ENCODE measurements at places on chromosomes 5 and 9.
A peak's percentile ranks its signal among the peaks of the same experiment; 100 is the strongest.

DNA sequence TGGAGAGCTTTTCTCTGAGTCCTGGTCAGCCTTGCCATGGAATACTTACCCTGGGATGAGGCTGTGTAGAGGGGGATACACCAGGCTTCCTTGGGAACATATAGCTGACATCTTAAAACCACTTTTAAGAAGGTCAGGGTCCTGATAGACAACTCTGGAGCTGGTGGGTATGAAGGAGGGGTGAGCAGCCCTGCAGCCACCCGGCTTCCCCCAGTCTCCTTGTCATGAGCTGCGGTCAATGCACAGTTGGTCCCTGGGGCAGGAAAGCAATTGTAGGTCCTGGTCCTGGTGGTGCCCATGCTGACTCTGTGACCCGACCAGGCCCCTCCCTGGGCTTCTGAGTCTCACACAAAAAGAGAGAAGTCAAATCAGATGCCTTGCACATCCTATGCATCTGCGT lies 63.6 kb downstream of the MRPL36 start:
- DNase-seq: peak; percentile 8

- DNase-seq: no peak
Measured at GRCh38 chr5:68318955-68319705, 103.6 kb downstream of the PIK3R1 start.

DNA sequence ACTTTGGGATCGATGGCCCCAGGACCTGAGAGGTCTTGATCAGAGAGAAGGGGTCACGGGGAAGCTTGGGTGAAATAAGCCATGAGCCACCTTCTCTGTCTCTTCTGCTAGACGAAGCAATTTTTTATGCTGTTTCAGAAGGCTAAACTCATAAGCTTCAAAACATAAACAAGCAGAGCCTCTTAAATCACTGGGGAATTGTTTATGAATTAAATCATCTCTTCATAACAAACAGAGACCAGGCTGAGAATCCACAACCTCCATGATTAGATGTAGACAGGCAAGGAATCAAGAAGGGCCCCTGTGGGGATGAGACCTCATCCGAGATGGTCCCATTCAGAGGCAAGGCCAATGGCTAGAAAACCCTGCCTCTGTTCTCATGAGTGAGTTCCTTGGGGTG lies 21.7 kb upstream of the TCOF1 start:
- DNase-seq: no peak

DNA sequence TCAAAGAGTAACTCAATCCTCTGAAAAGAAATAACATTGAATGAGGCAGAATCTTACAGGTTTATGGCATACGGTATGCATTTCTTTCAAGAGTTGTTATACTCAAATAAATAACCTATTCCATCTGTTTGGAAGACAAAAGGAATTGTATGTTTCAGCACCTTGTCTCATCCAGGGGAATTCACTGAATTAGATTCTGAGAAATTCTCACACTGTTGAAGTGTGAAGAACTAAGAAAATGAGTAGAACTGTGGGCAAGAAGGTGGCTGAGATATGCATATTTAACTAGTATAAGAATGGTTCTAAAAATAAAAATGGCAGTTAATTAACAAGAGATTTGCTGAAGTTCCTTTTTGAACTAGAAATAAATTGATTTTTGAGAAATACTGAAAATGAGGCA lies 279.3 kb upstream of the DAP start:
- DNase-seq: no peak

- no peak for DNase-seq
Measured at GRCh38 chr5:72723581-72723980, 92.9 kb upstream of the TNPO1 start.

- no peak for DNase-seq
Measured at GRCh38 chr9:38337706-38338264, 54.7 kb upstream of the ALDH1B1 start.

- DNase-seq: no peak
Measured at GRCh38 chr5:150596313-150596712, 44.1 kb upstream of the SYNPO start.

Data from H9 (cell line).